ENCODE measurements at places on chromosomes 13 and 19.

GRCh38 chr19:46840498-46840942 lies 10.1 kb downstream of the AP2S1 start:
- DNase-seq = no peak

DNA sequence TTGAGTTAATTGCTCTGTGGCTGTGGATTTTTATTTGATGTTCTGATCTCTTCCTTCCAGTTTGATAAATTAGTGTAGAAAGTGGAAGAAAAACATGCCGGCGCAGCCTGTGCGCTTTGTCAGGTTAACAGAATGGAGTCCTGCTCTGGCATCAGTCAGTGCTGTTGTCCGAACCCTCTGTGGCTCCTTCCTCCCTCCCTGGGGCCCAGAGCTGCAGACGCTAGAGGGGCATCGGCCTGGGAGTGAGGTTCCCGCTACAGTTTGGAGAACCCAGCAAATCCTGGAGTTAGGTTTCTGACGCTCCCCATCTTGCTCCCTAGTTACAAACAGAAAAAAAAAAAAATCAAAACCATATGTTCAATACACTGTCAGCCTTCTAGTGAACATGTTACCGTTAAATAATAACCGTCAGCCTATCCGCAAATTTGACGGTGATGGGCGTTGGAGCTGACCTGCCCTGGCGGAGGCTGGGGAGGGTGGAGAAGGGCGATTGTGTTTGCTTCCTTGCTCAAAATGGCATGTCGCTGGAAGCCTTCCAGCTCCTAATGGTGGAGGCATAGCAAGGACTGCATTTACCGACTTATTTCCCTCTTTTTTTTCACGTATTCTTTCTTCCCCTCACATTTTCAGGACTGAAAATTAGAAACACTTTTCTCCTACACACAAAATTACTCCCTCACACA lies 13.6 kb downstream of the MBNL2 start:
- no peak for DNase-seq

- no peak for DNase-seq
These were observed 692.6 kb downstream of the PCDH17 start for GRCh38 chr13:58324161-58324560.

DNA sequence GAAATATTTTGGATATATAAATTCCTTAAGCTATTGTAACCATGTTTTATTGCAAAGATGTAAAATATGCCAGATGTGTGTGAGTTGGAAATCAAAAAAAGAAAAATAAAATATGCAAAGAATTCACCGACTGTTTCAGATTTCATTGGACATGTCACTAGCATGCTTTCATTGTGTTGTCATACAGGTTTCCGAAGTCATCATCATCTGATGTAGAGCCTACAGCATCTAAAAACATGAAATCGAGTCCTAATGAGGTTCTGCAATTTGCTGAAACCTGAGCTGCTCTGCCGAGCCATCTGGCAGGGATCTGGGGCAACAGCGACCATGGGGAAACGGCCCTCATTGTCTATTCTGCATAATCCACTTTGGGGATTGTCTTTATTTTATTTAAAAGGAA lies 196.1 kb upstream of the MAB21L1 start:
- DNase-seq = no peak

DNA sequence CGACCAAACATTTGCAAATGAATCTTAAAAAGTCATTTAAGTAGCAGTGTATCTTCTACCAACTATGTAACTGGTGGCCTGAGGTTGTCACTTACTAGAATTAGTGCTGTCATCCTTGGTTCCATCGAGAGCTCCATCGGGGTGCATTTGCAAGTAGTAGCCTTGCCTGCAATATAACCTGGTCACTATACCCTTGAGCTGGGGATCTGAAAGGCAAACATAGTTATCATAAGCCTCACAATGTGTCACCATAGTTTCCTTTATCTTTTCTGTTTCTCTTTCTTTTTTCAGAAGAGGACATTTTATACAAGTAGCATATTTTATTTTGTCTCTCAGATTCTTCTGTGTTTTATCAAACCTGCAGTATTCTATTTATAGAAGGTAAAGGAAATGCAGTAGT lies 422.6 kb downstream of the ITGBL1 start:
- DNase-seq = no peak

GRCh38 chr19:28831462-28831861 lies 381.5 kb downstream of the UQCRFS1 start:
- DNase-seq = no peak

GRCh38 chr13:46340631-46341111 lies 46.4 kb downstream of the RUBCNL start:
- no peak for DNase-seq
